ENCODE measurements at places on chromosomes 4 and X.
A peak's percentile ranks its signal among the peaks of the same experiment; 100 is the strongest.

DNA sequence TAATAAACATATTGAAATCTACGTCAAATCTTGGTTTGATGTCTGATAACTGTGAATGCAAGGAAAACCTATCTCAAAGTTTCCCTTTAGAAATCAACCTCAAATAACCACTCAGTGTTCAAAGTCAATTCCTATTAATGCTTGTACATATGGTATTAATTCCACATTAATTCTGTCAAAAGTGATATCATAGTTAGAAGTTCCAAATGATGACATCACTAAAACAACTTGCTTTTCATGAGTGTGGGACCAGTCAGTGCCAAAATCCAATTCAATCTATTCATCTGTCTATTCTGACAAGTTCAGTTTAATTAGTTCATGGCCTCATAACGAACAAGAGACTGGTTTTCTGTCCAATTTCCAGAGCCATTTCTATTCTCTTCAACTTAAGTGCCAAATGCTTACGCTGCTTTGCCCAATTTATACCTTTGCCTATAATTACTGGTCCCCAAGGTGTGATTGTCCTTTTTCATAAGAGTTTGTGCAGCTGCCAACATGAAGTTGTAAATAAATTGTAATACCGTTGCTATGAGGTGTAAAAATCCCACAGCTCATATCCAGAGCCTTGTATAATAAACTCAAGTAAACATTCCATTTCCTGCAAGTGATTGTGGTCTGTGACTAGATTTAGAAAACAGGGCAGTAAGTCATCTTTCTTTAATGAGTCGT lies 476.2 kb downstream of the RAB28 start:
- no peaks in the 10 kb centered on the region for H3K27me3 ChIP-seq
- no peak for DNase-seq
- H3K4me3 ChIP-seq: no peak overlapping the region
- H3K4me1 ChIP-seq: no peaks in the 10 kb centered on the region

DNA sequence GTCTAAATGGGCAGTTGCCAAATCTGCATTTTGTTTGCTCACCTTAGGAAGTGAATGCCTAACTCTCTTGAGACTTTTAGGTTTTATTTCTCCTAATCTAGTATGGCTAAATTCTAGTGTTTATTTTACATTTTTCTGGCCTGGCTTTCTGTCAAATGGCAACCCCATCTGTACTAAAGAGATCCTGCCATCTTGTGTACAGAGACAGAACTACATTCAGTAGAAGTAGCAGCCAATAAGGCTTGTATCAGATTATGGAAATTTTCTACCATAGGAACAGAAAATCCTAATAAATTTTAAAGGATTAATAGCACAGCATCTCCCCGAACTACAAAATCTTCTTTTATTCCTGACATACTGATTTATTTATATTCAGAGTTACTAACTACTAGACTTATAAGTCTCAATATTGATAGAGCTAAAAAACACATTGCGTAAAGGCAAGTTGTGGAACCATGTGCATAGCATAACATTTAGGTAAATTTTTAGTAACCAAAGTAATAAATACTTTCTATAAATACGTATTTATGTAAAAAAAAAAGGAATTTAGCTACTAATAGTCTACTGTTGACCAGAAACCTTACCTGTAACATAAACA lies 45.5 kb downstream of the TMEM144 start:
- H3K4me3 ChIP-seq: no peak overlapping the region
- no peak overlapping the region for H3K27ac ChIP-seq
- H3K4me1 ChIP-seq: no peaks in the 10 kb centered on the region
- H3K36me3 ChIP-seq: no peaks in the 10 kb centered on the region
- no peak for DNase-seq

- DNase-seq: no peak
- H3K36me3 ChIP-seq: no peaks in the 10 kb centered on the region
- no peak overlapping the region for H3K27ac ChIP-seq
- H3K27me3 ChIP-seq: no peaks in the 10 kb centered on the region
- H3K4me3 ChIP-seq: no peak overlapping the region
Measured at GRCh38 chrX:116281106-116281505, 110.6 kb downstream of the AGTR2 start.

DNA sequence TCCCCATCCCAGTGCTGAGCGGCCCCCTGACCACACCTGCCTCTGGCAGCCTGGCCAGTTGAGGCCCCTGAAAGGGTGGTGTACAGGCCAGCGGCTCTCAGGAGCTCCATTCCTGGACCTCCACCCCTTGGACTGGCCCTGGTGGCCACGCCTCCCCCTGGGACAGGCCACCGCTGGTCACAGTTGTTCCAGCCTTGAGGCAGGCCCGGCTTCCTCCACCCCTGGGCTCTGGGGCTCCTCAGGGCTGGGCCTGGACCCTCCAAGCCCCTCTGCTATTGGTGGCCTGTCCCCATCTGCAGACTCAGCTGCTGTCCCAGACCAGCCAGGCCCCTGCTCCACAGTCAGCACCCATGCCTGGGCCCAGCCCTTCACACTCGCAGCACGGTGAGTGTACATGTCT lies 93.2 kb upstream of the NKX1-1 start:
- no peak overlapping the region for H3K4me3 ChIP-seq
- H3K36me3 ChIP-seq: no peaks in the 10 kb centered on the region
- no peaks in the 10 kb centered on the region for H3K27me3 ChIP-seq
- no peak for DNase-seq

GRCh38 chr4:41572516-41572915 lies 34.6 kb downstream of the LIMCH1 start:
- no peaks in the 10 kb centered on the region for H3K36me3 ChIP-seq
- no peaks in the 10 kb centered on the region for H3K4me1 ChIP-seq
- H3K27me3 ChIP-seq: no peaks in the 10 kb centered on the region
- H3K27ac ChIP-seq: peak overlapping the region; percentile 24

DNA sequence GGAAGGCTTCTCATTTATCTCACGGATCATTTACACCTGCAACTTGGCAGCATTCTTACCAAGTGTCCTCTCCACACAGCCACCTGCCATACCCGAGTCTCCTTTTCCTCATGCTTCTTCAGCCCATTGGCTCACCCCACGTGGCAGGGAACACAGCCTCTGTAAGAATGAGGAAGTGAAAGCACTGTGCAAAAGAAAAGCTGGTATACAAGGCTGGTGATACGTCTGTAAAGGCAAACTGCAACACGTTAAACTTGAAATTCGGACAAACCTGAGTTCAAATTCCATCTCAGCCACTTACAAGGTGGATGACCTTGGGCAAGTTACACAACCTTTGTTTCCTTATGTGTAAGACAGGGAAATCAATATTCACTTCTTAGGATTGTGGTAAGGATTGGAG lies 164.0 kb upstream of the RASGEF1B start:
- peaks cover 4% of the 10 kb centered on the region for H3K4me1 ChIP-seq
- H3K27ac ChIP-seq: no peak overlapping the region
- H3K4me3 ChIP-seq: no peak overlapping the region
- no peaks in the 10 kb centered on the region for H3K27me3 ChIP-seq

GRCh38 chr4:53307819-53308780 lies 57.8 kb downstream of the SCFD2 start:
- no peaks in the 10 kb centered on the region for H3K36me3 ChIP-seq
- no peak overlapping the region for H3K27ac ChIP-seq
- no peak for DNase-seq
- H3K27me3 ChIP-seq: no peaks in the 10 kb centered on the region
- H3K4me3 ChIP-seq: no peak overlapping the region

DNA sequence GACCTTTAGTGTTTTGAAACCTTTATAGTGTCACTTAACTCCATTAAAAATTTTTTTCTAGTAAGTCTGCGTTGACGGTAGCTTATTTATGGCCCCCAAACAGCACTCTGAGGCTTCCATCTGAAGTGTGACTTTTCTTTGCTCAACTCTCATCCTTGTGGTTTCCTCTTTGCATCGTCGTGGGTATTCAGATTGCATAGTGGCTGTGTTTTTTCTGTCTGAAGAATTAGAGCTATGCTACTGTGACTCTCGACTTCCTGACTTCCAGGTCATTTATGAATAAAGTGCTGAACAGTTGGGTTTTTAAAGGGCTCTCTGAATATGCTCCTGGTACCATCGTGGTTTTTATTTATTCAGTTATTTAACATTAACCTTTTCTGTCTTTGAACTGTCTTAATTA lies 44.9 kb downstream of the JADE1 start:
- H3K4me1 ChIP-seq: peaks cover 5% of the 10 kb centered on the region
- H3K27me3 ChIP-seq: no peaks in the 10 kb centered on the region
- no peak overlapping the region for H3K27ac ChIP-seq
- peaks cover 62% of the 10 kb centered on the region for H3K36me3 ChIP-seq
- no peak overlapping the region for H3K4me3 ChIP-seq
